Central memory CD8-positive, alpha-beta T cell (primary cell): ENCODE measurements at places on chromosomes 3 and 15.

- no peak overlapping the region for H3K4me3 ChIP-seq
- DNase-seq, result no peak
- H3K4me1 ChIP-seq, result no peaks in the 10 kb centered on the region
- H3K27ac ChIP-seq, result no peak overlapping the region
Observed at GRCh38 chr3:104397713-104398112, 969.0 kb upstream of the ALCAM start.

DNA sequence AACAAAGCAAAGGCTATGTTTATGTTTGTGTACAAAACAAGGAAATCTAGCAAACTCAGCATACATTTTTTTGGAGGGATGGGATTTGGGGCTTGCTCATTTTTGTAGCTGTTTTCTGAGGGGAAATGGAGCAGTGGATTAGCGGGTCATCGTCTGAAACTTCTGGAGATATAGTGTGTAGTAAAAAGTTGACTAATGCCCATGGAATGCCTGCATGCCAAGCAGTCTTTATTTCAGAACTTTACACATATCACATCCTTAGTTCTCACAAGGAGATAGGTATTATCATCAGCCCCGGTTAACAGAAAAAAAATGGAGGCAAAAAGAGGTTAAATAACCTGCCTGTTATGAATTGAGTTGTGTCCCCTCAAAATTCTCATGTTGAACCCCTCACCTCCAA, 47.1 kb downstream of the ATP13A4 start:
- no peaks in the 10 kb centered on the region for H3K4me1 ChIP-seq
- no peaks in the 10 kb centered on the region for H3K27me3 ChIP-seq
- H3K36me3 ChIP-seq, result no peaks in the 10 kb centered on the region

- no peaks in the 10 kb centered on the region for H3K36me3 ChIP-seq
- H3K4me3 ChIP-seq, result no peak overlapping the region
- no peaks in the 10 kb centered on the region for H3K27me3 ChIP-seq
- DNase-seq, result no peak
Observed at GRCh38 chr3:175477651-175478224, 618.6 kb downstream of the NAALADL2 start.

GRCh38 chr3:49199239-49199899, 28.0 kb downstream of the KLHDC8B start:
- H3K4me1 ChIP-seq, result no peaks in the 10 kb centered on the region
- H3K27ac ChIP-seq, result no peak overlapping the region
- H3K27me3 ChIP-seq, result peaks cover 27% of the 10 kb centered on the region
- DNase-seq, result no peak

GRCh38 chr3:94304954-94305353, 242.1 kb downstream of the NSUN3 start:
- DNase-seq, result no peak
- no peak overlapping the region for H3K4me3 ChIP-seq
- no peaks in the 10 kb centered on the region for H3K36me3 ChIP-seq

DNA sequence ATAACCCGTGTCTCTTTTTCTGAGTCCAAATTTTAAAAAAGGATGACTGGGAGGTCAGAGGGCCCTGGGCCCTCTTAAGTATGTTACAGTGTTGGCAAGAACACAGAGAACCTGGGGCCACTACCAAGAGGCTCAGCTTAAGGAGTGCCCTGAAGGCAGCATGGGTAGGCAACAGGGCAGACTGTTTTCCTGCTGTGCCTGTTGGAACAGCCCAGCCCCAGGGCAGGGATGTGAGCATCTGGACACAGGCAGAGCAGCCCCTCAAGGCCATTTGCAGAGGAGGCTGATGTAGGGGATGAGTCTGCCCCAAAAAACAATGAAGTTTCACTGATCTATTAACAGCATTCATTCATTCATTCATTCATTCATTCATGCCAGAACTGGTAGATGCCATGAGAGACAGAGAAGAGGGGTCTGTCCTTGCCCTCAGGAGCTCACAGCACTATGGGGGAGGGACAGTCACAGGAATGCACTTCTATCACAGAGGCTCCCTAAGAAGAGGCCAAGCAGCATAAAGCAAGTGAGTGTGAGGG, 2.2 kb upstream of the LTF start:
- no peak for DNase-seq
- peaks cover 56% of the 10 kb centered on the region for H3K27me3 ChIP-seq
- H3K36me3 ChIP-seq, result no peaks in the 10 kb centered on the region

GRCh38 chr15:68488966-68489365, 57.0 kb upstream of the ITGA11 start:
- no peak overlapping the region for H3K27ac ChIP-seq
- no peak for DNase-seq
- no peaks in the 10 kb centered on the region for H3K36me3 ChIP-seq
- peaks cover 81% of the 10 kb centered on the region for H3K27me3 ChIP-seq
- no peaks in the 10 kb centered on the region for H3K4me1 ChIP-seq

DNA sequence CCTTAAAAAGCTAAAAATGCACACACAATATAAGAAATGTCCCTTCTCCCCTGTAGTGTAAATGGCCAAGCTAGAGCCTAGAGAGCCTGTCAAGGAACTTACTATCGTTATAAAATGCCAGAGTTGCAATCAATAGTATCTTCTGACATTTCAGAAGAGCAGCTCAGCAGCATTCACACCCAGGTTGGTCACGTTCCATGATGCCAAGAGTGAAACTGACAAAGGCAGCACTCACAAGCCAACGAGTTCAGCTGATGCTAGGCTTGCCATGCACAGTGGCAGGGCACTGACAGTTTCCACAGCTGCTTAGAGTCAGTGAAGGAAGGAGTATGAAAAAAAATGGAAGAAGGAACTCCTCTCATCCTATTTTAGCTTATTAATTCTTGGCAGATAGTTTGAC, 331.4 kb upstream of the CCDC54 start:
- no peak overlapping the region for H3K4me3 ChIP-seq
- no peak overlapping the region for H3K27ac ChIP-seq
- no peaks in the 10 kb centered on the region for H3K4me1 ChIP-seq
- H3K27me3 ChIP-seq, result no peaks in the 10 kb centered on the region
- no peaks in the 10 kb centered on the region for H3K36me3 ChIP-seq

DNA sequence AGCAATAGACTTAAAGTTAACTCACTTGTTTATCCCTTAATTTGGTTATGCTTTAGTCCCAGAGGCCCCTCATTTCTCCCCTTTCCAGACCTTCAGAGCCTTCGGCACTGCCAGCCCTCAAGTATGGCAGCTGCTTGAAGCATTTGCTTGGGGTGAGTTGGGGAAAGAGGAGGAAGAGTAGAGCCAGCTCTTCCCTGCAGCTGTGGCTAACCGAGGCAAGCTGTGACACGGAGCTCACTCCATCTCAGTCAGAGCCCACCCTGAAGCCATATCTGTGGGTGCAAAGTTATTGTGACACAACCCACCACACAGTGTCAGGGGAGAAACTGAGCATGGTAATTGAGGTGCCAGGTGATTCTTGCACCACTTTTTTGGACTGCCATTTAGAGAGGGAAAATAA, 66.1 kb downstream of the FILIP1L start:
- no peak overlapping the region for H3K27ac ChIP-seq
- H3K4me1 ChIP-seq, result peaks cover 5% of the 10 kb centered on the region
- no peak overlapping the region for H3K4me3 ChIP-seq
- DNase-seq, result no peak
- H3K36me3 ChIP-seq, result no peaks in the 10 kb centered on the region

- no peak for DNase-seq
- H3K27ac ChIP-seq, result no peak overlapping the region
- no peaks in the 10 kb centered on the region for H3K4me1 ChIP-seq
Observed at GRCh38 chr3:25229586-25229985, 198.5 kb upstream of the RARB start.
